Left lung (tissue), 14 donors: ENCODE measurements at places on chromosomes 1 and 21.
A peak's percentile ranks its signal among the peaks of the same experiment; 100 is the strongest.

- peaks cover 34% of the 10 kb centered on the region for H3K4me1 ChIP-seq
- H3K27me3 ChIP-seq, result no peaks in the 10 kb centered on the region
- peak overlapping the region; percentile 31 for H3K4me3 ChIP-seq
- no peaks in the 10 kb centered on the region for H3K36me3 ChIP-seq
Observed at GRCh38 chr1:44819608-44820327, 11.4 kb downstream of the BTBD19 start.

DNA sequence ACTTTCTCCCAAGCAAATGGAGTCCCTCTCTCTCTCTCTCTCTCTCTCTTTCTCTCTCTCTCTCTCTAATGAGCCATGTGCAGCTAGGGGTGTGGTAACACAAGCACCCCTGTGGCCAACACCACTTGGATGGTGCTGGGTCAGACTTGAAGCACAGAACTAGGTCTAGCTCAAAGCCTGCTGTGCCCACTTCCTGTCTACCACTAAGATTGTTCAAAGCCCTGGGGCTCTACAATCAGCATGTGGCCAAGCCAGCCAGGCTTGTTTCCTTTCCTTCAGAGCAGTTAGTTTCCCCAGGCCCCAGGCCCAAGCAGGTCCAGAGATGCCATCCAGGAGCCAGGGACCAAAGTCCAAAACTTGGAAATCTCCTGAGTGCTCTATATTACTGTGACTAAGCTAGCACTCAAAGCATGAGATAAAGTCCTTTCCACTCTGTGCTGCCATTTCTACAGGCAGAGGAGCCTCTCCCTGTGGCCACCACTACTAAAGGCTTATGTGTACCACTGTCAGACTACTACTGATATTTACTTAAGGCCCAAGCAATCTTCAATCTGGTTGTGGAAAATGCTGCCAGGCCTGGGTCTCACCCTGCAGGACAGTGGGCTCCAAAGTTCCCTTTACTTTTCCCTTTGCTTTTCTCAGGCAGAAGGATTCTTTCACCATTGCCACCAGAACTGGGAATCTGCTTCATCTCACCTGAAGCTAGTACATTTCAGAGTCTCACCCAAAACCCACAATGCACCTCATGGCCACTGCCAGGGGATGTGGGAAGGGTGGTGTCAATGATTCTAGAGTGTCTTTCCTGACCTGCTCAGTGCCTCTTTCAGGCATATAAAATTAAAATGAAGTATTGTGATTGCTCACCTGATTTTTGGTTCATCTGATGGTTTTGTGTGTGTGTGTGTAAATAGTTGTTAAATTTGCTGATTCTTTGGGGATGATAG is 999.5 kb downstream of the NCAM2 start:
- H3K4me1 ChIP-seq, result no peaks in the 10 kb centered on the region
- no peak overlapping the region for H3K4me3 ChIP-seq
- no peaks in the 10 kb centered on the region for H3K36me3 ChIP-seq
- no peak overlapping the region for H3K27ac ChIP-seq
- DNase-seq, result no peak

GRCh38 chr1:167752219-167752985 is 30.6 kb downstream of the MPZL1 start:
- peak overlapping the region; percentile 53 for H3K27ac ChIP-seq
- no peak overlapping the region for H3K4me3 ChIP-seq
- H3K27me3 ChIP-seq, result no peaks in the 10 kb centered on the region
- H3K36me3 ChIP-seq, result no peaks in the 10 kb centered on the region

DNA sequence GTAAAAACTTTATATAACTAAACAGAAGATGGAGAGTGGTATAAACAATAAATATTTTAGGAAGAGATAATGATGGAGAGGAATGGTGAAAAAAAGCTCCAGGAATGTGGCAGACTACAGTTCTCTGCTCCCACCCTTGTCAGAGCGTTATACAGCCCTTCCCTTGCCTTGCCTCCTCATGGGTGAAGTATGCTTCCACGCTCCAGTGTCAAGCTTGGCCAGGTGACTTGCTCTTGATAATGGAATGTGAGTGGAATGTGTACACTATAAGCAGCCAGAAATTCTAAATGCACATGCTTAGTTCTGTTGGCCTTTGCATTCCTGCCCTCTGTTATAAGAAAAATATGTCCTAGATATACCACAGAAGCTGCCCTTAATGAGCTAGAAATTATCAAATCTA is 24.7 kb upstream of the POGK start:
- H3K4me3 ChIP-seq, result no peak overlapping the region
- no peaks in the 10 kb centered on the region for H3K36me3 ChIP-seq
- H3K4me1 ChIP-seq, result no peaks in the 10 kb centered on the region
- no peak overlapping the region for H3K27ac ChIP-seq

DNA sequence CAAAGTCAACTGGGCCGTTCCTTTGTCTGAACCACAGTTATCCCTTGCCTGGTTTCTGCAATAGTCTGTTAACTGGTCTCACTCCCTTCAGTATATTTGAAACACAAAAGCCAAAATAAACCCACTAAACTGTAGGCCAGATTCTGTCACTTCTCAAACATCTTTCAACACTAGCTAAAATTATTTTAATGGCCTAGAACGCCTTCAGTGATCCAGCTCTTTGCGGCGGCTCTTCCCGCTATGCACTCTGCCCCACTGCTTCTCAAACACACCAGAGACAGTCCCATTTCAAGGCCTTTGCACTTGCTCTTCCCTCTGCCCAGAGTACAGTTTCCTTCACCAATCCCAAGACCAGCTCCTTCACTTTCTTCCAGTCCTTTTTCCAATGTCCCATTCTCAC is 9.2 kb downstream of the SAMSN1 start:
- DNase-seq, result no peak
- no peak overlapping the region for H3K27ac ChIP-seq
- no peak overlapping the region for H3K4me3 ChIP-seq
- no peaks in the 10 kb centered on the region for H3K4me1 ChIP-seq

DNA sequence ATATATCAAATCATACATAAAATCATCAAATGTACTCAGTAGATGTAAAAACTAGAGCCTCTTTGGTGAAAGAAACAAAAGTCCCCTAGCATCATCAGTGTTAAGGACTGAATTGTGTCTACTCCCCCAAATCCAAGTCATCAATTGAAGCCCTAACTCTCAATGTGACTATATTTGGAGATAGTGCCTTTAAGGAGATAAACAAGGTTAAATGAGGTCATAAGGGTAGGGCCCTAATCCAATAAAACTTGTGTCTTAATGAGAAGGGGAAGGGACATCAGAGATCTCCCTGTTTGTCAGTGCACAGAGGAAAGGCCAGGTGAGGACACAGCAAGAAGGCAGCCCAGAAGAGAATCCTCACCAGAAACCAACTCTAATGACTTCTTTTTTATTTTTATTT is 33.5 kb downstream of the USP24 start:
- no peaks in the 10 kb centered on the region for H3K36me3 ChIP-seq
- no peak overlapping the region for H3K4me3 ChIP-seq
- DNase-seq, result no peak
- H3K27me3 ChIP-seq, result no peaks in the 10 kb centered on the region

- H3K27ac ChIP-seq, result no peak overlapping the region
- no peak for DNase-seq
- no peak overlapping the region for H3K4me3 ChIP-seq
- no peaks in the 10 kb centered on the region for H3K36me3 ChIP-seq
Observed at GRCh38 chr1:117611894-117612483, 6.1 kb downstream of the TENT5C start.

- no peaks in the 10 kb centered on the region for H3K4me1 ChIP-seq
- H3K27me3 ChIP-seq, result no peaks in the 10 kb centered on the region
- H3K4me3 ChIP-seq, result no peak overlapping the region
- no peaks in the 10 kb centered on the region for H3K36me3 ChIP-seq
- no peak for DNase-seq
Observed at GRCh38 chr1:119116725-119117124, 23.7 kb downstream of the WARS2 start.

DNA sequence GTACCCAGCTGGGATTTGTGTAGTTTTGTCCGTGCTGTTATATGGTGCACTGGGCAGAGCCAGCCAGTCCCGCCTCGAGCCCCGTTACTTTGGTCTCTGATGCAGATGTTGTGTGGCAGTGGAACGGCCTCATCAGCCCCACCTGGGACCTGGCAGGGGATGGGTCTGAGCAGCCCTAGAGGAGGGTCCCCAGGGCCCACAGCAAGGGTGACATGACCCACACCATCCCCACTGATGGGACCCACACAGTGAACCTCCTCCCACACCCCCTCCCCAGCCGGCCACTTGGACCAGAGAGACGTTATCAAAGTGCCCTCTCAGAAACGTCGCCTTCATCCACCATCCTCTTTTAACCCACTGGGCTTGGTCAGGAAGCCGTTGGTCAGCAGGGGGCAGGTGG is 42.0 kb upstream of the PCBP3 start:
- DNase-seq, result no peak

- no peaks in the 10 kb centered on the region for H3K27me3 ChIP-seq
- no peak overlapping the region for H3K4me3 ChIP-seq
- DNase-seq, result no peak
- H3K4me1 ChIP-seq, result peaks cover 5% of the 10 kb centered on the region
- no peaks in the 10 kb centered on the region for H3K36me3 ChIP-seq
- no peak overlapping the region for H3K27ac ChIP-seq
Observed at GRCh38 chr1:116628448-116628847, 39.1 kb downstream of the IGSF3 start.
